Frontal cortex (tissue), 4 donors: ENCODE measurements at places on chromosomes 13 and 19.

GRCh38 chr19:16851031-16851712, 22.0 kb downstream of the SIN3B start:
- no peak for DNase-seq

- DNase-seq = peak; percentile 75
Observed at GRCh38 chr19:3075605-3076431, 13.5 kb upstream of the TLE5 start.

DNA sequence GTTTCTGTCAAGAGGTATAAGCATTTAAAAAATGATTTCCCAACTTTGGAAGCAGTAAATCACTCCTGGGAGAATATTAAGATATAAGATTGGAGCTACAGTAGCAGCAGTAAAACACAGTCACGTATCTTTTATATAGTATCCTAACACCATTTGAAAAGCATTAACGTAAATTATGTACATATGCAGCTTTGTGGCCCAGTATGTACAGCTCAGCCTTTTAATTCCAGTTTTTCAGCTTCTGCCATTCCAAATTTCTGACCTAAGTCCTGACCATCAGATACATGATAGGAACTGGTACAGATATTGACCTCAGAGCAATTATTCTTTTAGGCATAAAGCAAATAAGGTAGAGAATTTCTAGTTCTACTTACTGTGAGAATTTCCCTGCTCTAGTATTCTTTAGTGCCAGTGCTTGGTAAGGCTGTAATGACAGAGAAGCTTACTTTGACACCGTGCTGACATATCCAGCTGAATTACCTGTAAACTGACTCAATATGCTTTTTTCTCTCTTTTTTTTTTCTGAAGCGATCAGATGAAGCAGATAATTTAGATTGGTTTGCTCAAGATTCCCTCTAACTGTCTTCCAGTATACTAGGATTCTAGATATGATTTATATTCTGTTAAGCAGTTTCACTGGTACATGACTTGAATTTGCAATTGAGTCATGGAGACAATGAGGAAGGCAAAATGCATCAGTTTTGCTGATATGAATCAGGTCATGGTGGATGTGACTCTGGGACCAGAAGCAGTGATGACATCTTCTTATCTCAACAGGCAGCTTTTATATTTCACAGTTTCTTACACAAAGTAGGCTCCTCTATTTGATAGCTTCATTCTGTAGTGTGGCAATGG, 703.6 kb downstream of the SLITRK6 start:
- no peak for DNase-seq

DNA sequence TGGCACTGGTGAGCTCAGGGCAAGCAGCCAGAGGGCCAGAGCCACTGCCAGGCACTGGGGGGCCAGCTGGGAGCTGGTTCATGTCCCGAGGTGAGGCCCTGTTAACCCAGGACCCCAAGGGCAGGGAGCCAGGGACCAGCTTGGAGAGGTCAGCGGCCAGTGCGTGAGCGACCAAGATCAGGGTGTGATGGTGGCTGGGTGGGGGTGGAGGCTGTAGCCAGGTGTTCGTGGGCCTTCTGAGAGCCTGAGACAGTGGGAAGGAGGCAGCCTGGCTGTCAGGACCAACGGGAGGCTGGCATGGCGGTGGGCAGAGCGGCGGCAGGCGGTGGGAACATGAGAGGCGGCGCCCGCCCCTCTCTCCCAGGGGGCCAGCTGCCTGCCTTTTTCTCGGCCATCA, 8.1 kb upstream of the KPTN start:
- DNase-seq = no peak

GRCh38 chr13:98189841-98190505, 12.9 kb upstream of the RNF113B start:
- DNase-seq = no peak

GRCh38 chr13:77767413-77767812, 69.9 kb downstream of the SLAIN1 start:
- no peak for DNase-seq
